ENCODE measurements at places on chromosomes 6 and 20.

GRCh38 chr20:57381596-57382503 lies 9.3 kb upstream of the RBM38 start:
- peak; percentile 85 for DNase-seq

- DNase-seq = no peak
Observed at GRCh38 chr6:142627474-142627873, 317.5 kb downstream of the HIVEP2 start.

GRCh38 chr6:22333802-22334201 lies 37.0 kb upstream of the PRL start:
- no peak for DNase-seq

GRCh38 chr6:168837254-168838036 lies 396.5 kb downstream of the SMOC2 start:
- no peak for DNase-seq

GRCh38 chr20:53954723-53955658 lies 115.4 kb downstream of the BCAS1 start:
- no peak for DNase-seq

GRCh38 chr6:14472986-14473337 lies 355.4 kb downstream of the CD83 start:
- no peak for DNase-seq

GRCh38 chr6:121201105-121201504 lies 133.2 kb downstream of the TBC1D32 start:
- no peak for DNase-seq

DNA sequence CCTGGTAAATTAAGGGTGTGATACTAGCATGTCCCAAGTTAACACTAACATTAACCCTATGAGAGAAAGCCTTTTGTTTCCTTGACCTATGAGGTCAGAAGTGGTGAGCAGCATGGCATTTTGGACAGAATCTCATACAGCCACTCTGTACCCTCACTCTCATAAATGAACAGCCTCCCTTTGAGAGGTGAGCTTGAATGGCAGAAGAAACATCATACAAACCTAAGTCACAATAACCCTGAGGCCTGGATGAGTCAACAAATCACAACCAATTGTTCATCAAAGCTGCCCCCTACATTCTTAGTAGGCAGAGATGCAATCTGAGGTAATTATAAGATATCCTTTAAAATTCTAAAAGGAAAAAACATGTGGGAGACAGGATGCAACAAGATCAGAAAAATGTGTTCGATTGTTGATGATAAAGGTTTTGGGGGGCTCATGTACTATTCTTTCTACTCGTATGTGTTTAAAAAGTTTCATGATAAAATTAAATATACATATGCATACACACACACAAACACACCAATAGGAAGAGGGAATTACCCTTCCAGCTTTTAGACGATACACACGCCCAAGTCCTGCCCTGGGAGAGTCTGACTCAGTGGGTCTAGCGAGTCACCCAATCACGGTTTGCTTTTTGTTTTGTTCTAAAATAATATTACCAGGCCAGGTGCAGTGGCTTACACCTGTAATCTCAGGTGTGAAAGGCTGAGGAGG lies 117.3 kb downstream of the ARHGAP18 start:
- DNase-seq = no peak

- no peak for DNase-seq
Observed at GRCh38 chr6:106124015-106124414, 37.9 kb downstream of the PRDM1 start.

GRCh38 chr6:123515715-123516114 lies 121.0 kb downstream of the TRDN start:
- DNase-seq = no peak

DNA sequence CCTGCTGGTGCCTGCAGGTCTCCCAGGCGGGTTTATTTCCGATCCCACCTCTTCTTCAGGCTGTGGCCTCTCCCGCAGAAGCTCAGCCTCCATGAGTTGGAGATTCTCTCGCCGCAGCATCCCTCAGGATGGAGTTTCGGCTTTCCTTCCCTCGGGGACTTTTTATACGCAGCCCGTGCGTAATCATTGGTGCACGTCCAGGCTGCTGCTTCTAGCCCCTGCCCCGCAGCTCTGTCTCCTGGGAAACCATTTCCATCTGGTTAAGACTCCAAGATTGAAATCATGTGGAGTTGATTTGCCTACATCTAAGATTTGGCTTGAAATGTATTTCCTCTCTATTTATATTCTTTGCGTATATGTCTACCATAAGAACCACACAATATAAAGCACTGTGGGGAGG lies 46.7 kb upstream of the CARMIL1 start:
- no peak for DNase-seq

- DNase-seq = no peak
Observed at GRCh38 chr6:135087803-135088202, 33.2 kb upstream of the HBS1L start.

DNA sequence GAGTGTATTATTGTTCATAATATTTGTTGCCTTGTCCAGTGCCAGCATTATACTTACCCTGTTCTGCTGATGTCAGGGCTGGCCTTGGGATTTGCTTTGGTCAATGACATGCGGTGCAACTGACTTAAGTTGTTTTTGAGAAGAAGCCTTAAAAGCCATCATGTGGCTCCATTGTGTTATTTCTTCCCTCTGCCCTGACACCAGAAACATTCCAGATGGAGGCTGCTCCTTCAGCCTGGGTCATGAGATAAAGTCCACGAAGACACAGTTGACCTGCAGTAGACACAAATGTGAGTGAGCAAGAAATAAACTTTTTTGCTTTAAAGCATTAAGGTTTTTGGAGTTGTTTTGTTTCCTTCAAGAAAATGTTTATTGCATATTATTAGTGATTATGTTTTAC lies 7.5 kb upstream of the HINT3 start:
- no peak for DNase-seq

DNA sequence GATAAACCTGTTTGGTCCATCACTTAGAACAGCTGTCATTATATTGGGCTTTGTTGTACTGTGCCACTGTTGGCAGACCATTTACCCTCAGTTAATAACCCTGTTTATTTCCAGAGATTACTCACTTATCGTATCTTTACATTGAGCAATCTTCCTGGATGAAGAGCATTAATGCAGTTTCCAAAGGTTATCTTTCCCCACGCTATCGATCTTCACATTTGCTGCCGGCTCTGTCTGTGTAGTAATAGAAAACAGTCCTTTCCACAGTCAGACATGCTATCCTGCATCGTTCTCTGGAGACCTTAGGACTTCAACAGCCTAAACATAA lies 27.4 kb downstream of the GHRH start:
- DNase-seq = no peak

DNA sequence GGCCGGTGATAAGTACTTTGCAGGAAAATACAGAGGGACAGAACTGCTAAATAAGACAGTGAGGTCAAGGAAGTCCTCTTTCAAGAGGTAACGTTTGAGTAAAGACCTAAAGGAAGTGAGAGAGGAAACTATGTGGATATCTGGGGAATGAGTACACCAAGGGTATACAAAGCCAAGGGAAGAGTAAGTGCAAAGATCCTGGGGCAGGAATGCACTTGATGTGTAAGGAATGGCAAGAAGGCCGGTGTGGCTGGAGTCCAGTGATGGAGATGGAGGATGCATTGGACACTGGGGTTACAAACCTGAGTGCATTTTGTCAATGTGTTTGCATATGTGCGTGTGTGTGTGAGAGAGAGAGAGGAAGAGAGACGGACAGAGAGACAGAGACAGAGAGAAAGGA lies 32.1 kb upstream of the TGM2 start:
- DNase-seq = no peak

DNA sequence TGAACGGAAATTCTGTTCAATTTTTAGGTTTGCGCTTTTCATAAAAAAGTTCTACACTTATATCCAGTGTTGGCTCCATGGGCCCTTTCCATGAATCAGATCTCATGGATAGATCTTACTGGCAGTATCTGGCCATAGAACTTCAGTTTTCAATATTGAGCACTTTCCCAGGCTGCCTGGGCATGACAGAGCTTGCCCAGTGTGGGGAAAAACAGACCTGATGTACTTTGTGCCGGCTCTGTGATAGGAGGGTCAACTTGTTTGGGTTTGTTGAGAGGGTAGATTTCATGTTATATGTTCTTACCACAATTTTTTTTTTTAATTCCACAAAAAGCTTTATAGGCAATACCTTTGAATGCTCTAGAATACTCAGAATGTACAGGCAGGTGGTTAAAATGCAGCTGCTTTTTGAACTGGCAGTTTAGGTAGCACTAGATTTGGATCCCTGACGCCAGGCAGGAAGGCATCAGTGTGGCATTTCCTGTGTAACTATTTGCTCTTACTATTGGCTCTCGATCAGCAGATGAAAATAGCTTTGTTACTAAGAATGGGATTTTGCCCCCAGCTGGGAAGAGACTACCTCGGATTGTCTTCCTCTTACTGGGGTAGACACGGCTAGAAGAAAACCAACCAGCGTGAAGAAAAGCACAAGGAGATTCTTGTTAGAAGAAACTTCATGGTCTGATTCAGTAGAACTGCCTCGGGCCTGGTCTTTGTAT lies 404.9 kb upstream of the SOX4 start:
- DNase-seq = no peak

DNA sequence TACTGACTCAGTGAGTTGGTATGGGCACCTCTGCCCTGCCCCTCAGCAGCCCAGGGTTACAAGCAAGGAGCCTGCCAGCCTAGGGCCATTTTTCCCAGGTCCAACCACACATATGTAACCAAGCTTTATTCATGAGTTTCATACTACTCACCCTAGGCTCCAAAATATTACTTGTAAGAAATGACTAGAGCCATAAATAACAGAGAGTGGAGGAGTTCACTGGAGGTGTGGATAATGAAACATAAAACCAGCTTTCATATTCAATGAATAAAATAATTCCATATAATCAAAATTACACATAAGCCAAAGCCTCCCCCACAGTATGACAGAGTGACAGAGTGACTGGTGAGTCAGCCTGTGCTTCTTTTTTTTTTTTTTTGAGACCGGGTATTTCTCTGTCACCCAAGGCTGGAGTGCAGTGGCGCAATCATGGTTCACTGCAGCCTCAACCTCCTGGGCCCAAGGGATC lies 229.8 kb upstream of the SASH1 start:
- no peak for DNase-seq

DNA sequence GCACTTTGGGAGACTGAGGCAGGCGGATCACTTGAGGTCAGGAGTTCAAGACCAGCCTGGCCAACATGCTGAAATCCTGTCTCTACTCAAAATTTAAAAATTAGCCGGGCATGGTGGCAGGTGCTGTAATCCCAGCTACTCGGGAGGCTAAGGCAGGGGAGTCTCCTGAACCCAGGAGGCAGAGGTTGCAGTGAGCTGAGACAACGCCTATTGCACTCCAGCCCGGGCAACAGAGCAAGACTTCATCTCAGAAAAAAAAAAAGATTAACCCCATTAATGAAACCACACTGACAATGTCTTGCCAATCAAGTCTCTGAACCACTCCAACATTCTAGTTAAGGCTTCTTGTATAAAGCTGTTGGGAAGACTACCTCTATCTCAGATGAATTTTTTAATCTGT lies 4.0 kb downstream of the PREP start:
- DNase-seq = no peak

- peak; percentile 59 for DNase-seq
Observed at GRCh38 chr6:105402090-105402938, 568 bp downstream of the PREP start.

GRCh38 chr20:4750381-4750780 lies 28.7 kb downstream of the PRND start:
- DNase-seq = no peak

- no peak for DNase-seq
Observed at GRCh38 chr6:133083248-133083967, 157.7 kb upstream of the EYA4 start.

DNA sequence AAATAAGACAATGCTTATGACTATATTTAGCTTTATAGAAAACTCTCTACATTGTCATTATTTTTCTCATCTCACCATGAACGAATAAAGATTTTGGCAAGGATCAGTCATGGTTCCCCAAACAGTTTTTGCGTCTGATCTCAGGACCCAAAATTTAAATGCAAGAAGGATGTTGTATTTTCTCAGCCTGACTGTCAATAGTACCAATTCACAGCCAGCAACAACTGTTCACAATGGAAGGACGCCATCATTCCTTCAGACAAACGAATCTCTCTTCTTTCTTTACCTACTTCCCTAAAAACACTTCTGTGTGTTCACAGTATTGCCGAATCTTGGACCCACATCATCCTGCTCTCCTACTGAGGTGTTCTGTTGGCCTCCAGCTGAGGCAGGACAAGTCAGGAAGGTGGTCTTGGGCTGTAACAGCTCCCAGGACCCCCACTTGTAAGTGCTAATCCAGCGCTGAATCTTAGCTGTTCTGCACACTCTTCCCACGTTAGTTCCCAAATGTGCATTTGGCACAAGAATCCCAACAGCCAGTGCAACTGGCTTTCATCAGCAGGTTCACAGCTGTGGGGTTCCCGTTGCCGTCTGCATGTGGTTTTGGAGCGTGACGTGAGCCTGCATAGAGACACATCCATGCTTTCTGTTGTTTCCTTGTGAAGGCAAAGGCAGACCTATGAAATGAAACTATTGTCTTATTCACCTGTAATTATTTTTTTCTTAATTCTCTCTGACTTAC lies 600.0 kb downstream of the QKI start:
- no peak for DNase-seq

GRCh38 chr6:126337323-126337722 lies 2.6 kb upstream of the CENPW start:
- DNase-seq = no peak

DNA sequence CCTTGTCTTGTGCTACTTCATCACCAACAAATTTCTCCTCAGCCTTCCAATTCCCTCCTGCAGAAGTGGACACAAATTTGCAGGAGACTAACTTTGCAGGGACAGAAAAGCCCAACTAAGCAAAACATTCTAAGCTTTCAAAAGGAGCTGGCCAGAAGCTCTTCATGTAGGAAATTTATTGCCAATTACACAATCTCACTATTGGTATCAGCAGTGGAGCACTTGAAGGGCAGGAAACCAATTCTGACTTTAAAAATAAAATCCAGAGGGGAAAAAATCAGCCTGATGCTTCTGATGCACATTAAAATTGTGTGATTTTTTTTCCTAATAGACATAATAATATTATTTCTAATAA lies 193.3 kb downstream of the LY86 start:
- DNase-seq = peak; percentile 32

DNA sequence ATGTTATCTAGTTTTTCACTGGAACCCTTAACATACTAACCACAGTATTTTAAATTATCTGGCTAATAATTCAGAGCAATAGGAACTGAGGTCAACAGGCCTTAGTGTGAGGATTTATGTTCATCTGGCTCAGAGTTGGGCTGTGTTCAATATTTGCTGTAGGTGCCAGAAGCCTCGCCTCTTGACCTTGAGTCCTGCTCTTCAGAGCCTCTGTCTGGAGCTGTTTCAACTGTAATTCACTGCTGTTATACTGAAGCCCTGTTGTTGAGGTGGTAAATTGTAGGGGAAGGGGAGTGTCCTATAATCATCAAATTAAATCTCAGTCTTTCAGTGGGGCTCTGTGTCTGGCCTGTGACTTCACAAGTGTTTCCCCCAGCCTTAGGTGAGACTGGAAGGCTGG lies 184.4 kb downstream of the CDH26 start:
- no peak for DNase-seq
